ENCODE measurements at places on chromosomes 5 and 9.

- no peak for DNase-seq
Measured at GRCh38 chr9:94680621-94681020, 41.3 kb upstream of the FBP1 start.

GRCh38 chr5:61401726-61402125 lies 69.7 kb downstream of the ZSWIM6 start:
- DNase-seq = no peak

DNA sequence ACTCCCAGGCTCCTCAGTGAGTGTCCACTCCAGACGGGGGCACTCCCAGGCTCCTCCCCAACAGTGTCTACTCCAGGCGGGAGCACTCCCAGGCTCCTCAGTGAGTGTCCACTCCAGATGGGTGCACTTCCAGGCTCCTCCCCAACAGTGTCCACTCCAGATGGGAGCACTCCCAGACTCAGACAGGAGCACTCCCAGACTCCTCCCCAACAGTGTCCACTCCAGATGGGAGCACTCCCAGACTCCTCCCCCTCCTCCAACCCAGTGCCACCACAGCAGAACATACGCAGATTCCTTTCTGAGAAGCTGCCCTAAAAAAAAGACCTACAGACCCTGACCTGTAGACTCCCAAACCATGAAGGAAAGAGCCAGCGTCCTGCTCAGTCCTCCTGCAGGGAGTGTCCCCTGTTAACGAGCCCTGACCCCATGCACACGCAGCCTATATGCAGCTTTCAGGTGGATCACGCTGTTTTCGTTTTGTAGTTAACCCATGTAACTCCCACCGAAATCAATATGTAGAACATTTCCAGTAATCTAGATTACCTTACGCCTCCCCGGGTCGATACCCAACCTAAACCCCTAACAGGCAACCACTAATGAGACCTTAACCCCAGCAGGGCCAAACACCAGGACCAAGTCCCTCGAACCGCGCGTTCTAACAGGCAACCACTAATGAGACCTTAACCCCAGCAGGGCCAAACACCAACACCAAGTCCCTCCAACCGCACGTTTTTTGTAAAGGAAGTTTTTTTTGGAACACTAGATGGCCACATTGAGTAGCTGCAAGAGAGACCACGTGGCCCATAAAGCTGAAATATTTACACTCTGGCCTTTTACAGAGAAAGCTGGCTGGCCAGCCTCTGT lies 15.7 kb downstream of the PNPLA7 start:
- DNase-seq = no peak

GRCh38 chr9:120850315-120850714 lies 7.6 kb upstream of the PSMD5 start:
- DNase-seq = no peak

- DNase-seq = no peak
Measured at GRCh38 chr5:119322312-119322947, 33.4 kb upstream of the TNFAIP8 start.
